ENCODE measurements at places on chromosomes 16 and 17.

DNA sequence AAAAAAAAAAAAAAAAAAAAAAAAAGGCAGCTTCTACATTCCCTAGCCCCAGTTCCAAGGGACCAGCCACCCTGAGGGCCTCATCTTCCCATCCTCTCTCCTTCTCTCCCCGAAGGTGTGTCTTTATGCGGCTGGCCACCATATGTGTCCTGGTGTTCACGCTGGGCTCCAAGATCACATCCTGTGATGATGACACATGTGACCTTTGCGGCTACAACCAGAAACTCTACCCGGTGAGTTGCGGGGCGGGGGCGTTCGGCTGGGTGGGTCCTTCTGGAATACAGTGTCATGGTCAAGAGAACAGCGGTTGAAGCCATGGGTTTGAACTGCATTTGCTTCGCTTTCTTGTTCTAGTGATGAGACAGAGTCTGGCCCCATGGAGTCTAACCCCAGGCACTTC is 22.6 kb upstream of the COQ7 start:
- DNase-seq = no peak

DNA sequence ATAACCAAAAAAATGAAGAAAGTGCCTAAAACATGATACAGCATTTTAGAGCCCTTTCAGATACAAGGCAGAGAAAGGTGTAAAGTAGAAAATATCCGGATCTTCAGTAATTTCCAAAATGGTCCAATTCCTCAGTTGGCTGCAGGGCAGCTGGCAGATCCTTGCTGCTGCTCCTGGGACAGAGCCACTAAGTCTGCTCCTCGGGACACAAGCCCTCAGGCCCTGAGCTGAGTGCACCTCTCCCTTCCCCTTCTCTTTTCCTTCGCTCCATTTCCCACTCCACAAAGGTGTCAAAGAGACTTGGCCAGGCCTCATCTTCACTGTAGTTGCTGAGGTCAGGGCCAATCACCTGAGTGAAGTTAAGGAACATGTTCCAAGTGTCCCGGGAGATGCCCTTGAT is 40.5 kb downstream of the DCUN1D3 start:
- no peak for DNase-seq

DNA sequence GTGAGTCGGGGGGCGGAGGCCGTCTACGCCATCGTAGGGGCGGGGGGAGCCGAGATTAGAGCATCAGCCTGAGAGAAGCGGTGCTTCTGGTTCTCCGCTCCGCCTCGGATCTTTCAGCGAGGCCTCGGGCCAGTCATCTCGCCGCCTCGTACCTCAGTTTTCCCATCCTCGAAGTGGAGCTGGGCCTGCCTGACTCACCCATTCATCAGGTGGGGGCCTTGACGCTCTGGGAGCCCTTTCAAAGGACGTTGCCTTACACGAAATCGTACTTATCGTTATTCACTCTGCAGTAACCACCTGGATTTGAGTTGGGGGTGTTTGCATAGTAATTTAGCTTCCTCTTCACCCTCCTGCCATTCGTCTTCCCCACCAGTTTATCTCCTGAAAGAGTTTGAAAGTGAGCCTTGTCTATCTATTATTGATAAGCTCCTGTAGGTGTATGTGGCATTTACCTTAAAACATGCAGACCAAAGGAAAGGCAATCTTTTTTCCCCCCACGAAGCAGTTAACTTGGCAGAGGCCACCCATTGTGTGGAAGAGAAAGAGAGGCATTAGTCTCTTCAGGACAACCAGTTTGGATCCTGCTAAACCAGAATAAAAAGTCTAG is 674 bp downstream of the TAF15 start:
- no peak for DNase-seq

DNA sequence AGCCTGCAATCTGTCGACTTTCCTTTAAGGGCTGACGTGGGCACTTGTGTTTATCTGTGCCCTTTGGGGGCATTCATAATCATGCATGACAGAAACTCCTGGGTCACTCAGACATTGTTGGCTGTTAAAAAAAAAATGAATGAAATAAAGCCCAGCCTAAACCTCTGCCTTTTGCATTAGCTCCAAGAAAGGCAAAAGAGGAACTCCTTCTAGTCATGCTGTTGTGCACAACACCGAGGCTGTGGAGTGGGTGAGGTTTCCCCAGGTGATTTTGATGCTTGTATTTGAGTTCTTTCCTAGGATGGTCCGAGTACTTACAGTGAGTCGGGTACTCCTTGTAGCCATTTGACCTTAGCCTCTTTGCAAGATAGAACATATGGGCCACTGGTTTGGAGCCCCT is 49.6 kb upstream of the IRX6 start:
- no peak for DNase-seq

DNA sequence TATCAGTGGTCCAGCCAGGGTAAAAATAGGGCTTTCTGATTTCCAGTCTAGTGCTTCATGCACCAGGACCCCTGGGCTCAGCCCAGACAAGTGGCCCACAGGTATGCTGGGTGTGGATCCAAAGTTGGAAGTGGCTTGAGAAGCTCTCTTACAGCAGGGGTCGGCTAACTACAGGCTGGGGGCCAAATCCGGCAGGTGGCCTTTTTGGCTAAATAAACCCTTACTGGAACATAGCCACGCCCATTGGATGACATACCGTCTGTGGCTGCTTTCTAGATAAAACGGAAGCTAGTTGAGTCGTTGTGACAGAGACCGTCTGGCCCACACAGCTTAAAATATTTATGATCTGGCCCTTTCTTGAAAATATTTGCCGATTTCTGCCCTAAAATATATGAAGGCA is 119.0 kb upstream of the CDC42EP4 start:
- no peak for DNase-seq

DNA sequence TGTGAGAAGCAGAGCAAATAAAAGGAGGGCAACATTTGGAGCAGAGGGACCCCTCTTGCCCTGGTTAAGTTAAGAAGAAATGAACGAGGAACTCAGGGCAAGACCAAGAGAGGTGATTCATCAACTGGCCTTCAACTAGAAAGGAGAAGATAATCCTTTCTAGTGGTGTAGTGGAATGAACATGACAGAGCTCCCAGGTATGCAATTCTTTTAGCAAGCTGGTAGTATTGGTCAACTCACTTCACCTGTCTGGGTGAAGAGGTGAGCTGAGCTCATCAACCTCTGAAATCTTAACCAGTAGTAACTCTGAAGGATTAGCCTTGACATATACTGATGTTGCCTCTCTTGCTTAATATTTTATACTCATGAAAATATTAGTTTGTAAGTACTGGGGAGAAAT is 1024.7 kb upstream of the GOT2 start:
- DNase-seq = no peak

GRCh38 chr16:79874391-79874790 is 273.9 kb upstream of the MAF start:
- no peak for DNase-seq
